ENCODE measurements at places on chromosomes 6 and 20. TPM values are rescaled to one million over a fixed set of nuclear protein-coding genes. Genes with fewer than 3 reads are reported as not detected.
A peak's percentile ranks its signal among the peaks of the same experiment; 100 is the strongest.

Gene NUP153
- polyA plus RNA-seq, result 53.6 TPM

Gene LHFPL5
- polyA plus RNA-seq, result 0.07 TPM

DNA sequence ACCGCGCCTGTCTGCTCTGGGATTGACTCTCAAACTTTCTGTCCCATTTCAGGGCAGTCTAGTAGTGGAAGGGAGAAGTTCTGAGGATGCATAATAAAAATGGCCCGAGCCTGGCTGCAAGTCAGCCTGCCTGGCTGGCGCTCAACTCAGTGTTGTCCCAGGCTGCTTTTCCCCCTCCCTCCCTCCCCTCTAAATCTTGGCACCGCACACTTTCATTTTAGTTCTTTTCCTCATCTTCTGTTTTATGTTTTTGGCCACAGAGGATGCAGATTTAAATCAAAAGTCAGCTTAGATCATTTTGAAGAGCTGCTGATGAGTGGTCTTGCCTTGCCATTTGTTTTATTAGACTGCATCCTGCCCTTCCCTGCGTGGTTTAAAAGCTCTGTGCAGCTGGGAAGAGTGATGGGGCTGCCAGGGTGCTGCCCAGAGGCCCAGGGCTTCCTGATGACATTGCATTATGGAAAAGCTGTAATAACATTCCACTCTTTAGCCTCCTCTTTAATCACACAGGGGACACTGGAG lies 6.5 kb upstream of the UQCC2 start:
- DNase-seq, result no peak

- no peak for DNase-seq
These were observed 3.1 kb downstream of the STXBP5 start for GRCh38 chr6:147207351-147207750.

Gene HLA-F
- polyA plus RNA-seq, result 6.3 TPM

DNA sequence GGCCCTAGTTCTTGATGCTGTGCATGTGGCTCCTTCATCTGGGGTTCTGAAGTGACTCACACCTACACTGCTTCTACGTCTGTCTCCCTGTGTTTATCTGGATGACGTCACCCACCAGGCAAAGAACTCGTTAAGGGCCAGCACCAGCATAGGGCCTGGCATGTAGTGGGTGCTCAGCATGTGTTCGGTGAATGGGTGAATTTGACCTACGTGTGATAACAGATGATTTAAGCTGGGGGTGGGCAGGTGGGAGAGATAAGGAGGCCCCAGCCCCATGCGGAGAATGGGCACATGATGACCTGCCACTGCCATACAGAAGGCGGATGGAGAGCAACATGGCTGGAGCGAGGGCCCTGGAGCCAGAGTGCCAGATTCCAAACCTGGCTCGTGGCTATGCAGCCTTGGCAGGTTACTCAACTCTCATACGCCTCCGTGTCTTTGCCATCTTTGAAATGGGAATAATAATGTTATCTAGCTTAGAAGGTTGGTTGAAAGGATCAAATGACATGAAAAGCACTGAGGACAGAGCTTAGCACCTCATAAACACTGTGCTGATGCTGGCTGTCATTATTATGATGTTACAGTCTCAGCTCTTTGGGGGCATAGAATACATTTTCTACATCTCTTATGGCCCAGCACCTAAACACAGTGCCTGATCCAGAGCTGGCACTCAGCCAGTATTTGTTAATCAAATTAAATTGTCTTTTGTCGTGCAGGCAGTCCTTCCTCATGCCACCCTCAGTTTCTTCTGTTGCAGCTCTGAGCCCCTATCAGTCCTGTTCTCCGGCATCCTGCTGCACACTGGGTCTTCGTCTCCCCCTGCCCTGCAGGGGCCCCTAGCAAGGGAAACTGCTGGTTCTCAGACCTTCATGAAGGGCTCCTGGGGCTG lies 39.6 kb downstream of the VEGFA start:
- DNase-seq, result no peak

Gene TMEM170B
- polyA plus RNA-seq, result 9.5 TPM

- DNase-seq, result no peak
These were observed 224.1 kb upstream of the MYLIP start for GRCh38 chr6:15904651-15905376.

GRCh38 chr6:169824021-169824420 lies 72.6 kb downstream of the ERMARD start:
- DNase-seq, result no peak

GRCh38 chr6:88919032-88919431 lies 44.4 kb downstream of the RNGTT start:
- DNase-seq, result no peak

- no peak for DNase-seq
These were observed 143.4 kb downstream of the JARID2 start for GRCh38 chr6:15389084-15389764.

GRCh38 chr20:17919149-17919548 lies 49.4 kb downstream of the SNX5 start:
- DNase-seq, result no peak

Gene POU5F1
- polyA plus RNA-seq, result 7.2 TPM

DNA sequence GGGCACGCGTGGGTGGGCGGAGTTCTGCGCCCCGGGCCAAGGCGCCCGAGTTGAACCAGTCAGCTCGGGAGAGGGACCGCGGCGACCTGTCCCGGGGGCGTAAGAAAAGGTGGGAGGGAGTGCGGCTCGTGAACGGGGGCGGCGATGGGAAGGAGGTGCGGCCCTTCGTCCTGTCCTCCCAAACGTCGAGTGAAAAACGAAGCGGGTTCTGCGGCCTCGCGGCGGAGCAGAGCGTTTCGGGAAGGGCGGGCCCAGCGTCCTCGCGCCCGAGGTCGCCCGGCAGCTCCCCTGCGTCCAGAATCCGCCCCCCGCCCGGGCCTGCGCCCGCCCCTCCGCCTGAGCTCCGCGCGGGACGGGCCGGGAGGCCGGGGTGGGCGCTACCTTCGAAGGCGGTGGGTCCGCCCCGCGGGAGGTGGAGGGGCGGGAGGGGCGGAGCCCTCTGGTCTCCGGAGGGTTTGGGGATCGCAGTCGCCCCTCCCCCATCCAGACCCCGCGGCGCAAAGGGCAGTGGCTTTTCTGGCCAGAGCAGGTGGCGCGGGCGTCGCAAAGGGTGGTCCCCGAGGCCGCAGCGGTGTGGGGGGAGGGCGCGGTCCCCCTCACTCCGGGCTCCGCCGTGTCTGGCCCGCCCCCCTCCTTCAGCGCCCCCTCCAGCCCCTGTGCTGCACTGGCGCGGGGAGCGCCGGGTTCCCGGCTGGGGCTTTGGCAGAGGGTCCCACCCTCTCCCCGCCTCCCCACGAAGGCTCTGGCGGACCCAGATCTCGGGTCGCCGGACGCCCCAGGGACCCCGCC lies 838 bp downstream of the STMN3 start:
- DNase-seq, result peak; percentile 28

GRCh38 chr6:108806665-108807064 lies 41.6 kb upstream of the ARMC2 start:
- no peak for DNase-seq

DNA sequence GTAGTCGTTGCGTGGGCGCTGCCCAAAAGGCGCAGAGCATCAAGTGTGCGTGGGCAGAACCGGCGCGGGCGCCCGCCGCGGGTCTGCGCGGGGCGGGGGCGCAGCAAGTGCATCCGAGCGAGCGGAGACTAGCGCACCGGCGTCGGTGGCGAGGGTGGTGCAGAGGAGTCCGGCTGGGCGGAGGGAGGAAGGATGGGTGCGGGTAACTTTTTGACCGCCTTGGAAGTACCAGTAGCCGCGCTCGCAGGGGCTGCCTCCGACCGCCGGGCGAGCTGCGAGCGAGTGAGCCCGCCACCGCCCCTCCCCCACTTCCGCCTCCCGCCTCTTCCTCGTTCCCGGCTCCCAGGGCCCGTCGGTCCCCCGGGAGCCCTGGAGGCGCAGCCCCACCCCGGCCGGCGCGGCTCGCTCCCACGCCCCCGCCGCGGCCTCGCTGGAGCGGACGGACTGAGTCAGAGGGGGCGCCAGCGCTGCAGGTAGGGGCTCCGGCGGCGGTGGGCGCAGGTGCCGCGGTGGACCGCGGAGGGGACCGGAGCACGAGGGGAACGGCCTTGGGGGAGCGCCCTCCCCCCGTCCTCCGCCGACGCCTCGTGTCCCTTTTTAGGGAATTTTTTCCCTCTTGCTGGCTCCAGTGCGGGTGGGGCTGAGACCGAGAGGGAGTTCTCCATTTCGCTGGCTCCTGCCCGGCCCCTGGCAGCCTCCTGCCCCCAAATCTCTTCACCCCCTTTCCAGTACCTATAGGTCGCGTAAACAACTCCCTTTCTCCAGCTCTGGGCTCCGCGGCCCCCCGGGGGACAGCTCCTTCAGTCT lies 1.6 kb upstream of the DBNDD2 start:
- peak; percentile 28 for DNase-seq

DNA sequence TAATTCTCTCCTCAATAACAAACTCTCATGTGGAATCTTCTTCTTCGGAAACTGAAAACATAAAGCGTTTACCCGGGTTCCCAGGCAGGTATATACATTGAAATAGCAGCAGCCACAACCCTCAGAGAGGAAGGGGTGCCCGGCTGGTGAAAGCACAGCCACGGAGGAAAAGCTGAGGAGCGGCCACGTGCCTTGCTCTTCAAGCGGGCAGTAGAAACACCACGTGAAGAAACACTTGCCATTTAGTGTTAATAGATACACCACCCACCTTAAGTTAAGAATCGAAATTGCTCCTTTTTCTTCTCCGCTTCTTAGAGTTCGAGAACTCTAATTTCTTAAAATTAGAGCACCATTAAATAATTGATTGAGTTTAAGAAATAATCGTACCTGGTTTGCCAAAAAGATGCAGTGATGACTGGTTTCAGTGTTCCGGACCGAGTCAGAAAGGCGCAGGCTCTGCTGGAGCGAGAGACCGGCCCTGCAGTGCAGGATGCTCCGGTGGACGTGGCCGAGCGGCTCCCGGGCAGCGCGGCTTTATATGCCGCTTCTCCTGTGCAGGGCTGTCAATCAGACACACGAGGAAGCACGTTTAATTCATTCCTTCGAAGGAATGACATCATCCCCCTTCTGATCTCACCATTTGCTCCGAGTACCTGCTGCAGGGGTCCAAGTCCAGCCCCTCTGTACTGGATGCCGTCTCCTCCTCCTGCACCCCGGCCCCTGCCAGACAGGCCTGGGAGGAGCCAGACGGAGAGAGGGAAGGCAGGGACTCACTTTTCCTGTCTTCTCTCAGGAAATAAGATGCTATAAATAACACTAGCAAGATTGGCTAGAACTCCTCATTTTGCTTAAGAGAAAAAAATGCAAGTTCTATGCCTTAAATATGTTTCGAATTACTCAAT lies at the start of gene THBS2:
TSS of gene THBS2 (minus strand) at position 510 of the 902 bp plus-strand sequence. CDS start 3,062 bp downstream, outside the sequence.
- DNase-seq, result no peak

- no peak for DNase-seq
These were observed 13.9 kb downstream of the CCN2 start for GRCh38 chr6:131937226-131937625.

DNA sequence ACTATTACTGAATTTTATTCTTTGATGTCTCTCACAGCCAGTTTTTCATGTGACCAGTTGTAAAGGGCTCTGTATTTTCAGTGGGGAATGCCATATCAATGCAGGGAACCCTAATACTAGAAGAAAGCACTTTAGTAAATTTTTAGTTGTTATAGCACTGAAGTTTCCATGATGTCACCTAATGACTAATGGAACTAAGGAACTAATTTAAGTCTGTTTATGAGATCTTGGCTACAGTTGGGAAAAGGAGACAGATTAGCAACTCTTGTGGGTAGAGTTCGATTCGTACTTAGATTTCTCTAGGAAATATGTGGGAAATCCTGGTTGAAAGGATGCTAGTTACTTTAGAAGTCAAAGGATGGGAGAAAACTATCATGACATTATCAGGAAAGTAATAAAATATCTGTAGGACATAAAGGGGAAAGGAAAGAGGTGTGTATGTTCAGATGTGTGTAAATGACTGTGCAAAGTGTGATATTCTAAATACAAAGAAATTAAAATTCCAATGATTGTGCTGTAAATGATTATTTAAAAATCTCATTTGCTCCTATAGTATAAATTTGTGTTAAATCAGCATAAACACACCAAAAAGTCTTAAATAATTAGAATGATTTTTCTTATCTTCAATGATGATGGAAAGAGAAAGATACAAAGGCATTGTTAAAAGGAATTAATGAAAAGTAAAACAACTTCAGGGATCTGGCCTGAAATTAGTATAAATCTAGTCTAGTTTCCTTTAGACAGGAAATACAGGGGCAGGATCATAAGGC lies 103.4 kb downstream of the LRRC1 start:
- DNase-seq, result no peak

Gene CST5
- 0.84 TPM for polyA plus RNA-seq

DNA sequence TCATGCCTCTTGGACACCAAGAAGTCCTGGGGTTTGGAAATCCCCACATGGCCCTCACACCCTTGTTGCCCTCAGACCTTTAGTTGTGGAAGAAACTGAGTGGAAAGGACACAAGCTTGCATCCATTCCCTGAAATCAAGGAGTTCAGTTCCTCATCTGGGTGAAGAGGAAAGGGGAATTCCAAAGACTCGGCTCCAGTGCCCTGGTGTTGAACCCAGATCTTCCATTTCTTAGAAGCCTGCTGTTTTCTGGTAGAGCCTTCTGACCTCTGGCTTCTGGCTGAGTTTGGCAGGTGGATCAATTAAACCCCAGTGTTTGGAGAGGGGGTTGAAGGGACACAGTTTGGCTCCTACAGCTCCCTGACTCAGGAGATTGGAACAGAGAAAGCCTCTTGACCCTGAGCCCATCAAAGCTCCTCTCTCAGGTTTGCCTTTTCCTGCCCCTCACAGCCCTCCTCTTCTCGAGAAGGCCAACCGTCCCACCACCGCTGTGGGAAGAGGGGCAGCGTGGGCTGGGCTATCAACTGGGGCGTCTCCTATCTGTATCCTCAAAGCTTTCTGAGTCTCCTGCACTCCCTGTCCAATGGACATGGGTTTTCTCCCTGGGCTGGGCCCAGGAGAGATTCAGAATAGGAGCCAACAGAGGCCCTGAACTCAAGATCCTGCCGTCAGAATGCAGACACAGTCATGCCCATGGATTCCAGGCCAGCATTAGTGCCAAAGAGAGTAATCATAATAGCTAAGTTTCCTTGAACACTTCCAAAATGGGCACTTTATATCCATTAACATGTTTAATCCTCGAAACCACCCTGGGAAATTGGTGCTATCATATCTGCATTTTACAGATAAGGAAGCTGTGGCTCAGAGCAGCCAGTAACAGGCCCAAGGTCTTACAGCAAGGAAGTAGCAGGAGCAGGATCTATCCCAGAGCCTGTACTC lies 146.2 kb downstream of the VEGFA start:
- no peak for DNase-seq

Gene TFAP2A
- 32.1 TPM for polyA plus RNA-seq

Gene PAX1
- not detected for polyA plus RNA-seq

DNA sequence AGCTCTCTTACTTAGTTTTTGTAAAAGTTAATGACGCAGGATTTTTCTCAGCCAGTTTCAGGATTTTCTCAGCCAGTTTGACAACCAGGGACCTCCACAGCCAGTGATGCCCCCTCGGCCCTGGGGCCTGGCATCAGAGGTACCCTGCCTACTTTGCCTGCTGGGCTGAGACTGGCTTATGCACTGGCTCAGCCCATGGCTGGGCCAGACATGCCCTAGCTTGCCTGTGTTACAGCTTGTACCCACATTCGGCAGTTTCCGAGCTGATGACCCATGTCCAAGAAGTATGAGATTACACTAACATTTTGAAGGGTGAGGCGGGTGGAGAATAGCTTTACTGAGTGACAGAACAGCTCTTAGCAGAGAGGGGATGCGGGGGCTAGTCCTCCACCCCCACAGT lies 406.1 kb upstream of the HSF2 start:
- DNase-seq, result no peak

Gene HLA-DRA
- 45.8 TPM for polyA plus RNA-seq

GRCh38 chr6:756224-756623 lies 63.3 kb upstream of the EXOC2 start:
- DNase-seq, result no peak

Gene KIAA1755
- polyA plus RNA-seq, result 3.1 TPM

GRCh38 chr20:825710-826421 lies 7.6 kb upstream of the FAM110A start:
- no peak for DNase-seq
